COLO829 (cell line): ENCODE measurements at places on chromosomes 4 and X.

GRCh38 chrX:130304587-130305368 is 34.9 kb upstream of the SLC25A14 start:
- DNase-seq: no peak

- DNase-seq: peak; percentile 78
Measured at GRCh38 chr4:143482840-143483239, 30.7 kb upstream of the SMARCA5 start.

GRCh38 chr4:19722404-19722803 is 529.3 kb upstream of the SLIT2 start:
- no peak for DNase-seq

- DNase-seq: no peak
Measured at GRCh38 chr4:86034616-86035015, 325.2 kb downstream of the MAPK10 start.

DNA sequence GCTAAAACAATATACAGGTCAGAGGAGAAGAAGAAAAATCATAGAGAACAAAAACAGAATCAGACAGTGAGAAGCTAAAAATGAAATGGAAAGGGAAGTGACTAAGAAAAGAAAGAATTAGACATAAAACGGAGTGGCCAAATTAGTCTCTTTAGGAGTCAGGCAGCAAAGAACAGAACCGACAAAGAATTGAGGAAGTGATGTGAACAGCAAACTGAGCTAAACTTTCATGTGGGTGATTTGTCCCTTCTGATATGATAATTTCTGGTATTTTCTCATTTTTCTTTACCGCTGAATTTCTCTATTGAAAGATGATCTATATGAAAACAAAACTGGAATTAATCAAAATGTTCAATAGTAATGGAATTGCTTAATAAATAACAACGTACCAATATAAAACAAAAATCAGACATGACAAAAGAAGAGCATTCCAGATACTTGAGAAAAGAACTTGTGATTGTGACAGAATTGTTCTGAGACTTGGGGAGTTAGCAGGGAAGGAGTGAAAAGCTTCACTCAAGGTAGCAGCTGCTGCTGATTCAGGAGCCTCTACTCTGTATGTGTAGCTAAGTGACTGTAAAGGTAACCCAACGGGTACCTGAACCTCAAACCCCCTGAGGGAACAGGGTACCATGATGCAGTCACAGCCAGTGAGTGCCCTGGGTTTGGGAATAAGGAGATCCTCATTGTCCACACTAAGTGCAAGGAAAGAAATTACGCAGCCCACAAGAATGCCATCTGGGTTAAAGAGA is 8.8 kb downstream of the TAPT1 start:
- no peak for DNase-seq
